NCI-H774 (cell line): ENCODE measurements at places on chromosomes 12 and 14.

- DNase-seq: peak; percentile 38
Observed at GRCh38 chr14:64880221-64881121, 764 bp upstream of the SPTB start.

GRCh38 chr12:13817131-13817530 is 164.3 kb downstream of the GRIN2B start:
- no peak for DNase-seq

- no peak for DNase-seq
Observed at GRCh38 chr12:111328138-111328537, 40.8 kb downstream of the PHETA1 start.

DNA sequence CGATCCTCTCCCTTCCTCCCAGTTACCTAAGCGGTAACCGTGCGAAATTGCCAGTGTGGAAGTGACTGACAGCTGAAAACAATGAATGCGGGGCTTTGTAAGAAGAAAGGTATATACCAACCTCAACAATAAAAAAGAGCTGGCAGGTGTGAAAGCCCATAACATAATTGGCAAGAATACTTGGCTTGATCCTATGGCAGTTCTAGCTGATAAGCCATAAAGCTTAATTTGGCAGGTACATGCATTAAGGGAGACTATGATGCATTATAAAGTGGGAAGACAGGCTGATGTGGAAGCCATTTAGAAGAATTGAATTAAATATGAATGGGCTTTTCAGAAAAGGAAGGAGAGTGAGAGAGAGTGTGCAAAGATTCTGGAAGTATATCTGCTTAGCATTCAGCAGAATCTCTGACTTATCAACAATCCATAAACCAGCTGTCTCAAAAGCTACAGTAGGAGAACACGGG is 71.3 kb downstream of the CRACR2A start:
- DNase-seq: no peak

- DNase-seq: no peak
Observed at GRCh38 chr12:120118321-120119061, 1.9 kb upstream of the RAB35 start.

GRCh38 chr14:22822016-22822570 is 6.9 kb upstream of the SLC7A7 start:
- no peak for DNase-seq

GRCh38 chr14:24271134-24271833 is at the start of gene RABGGTA:
TSS of gene RABGGTA (minus strand) at chr14:24271597. CDS start at chr14:24271115, 482 bp downstream.
- DNase-seq: peak; percentile 96

DNA sequence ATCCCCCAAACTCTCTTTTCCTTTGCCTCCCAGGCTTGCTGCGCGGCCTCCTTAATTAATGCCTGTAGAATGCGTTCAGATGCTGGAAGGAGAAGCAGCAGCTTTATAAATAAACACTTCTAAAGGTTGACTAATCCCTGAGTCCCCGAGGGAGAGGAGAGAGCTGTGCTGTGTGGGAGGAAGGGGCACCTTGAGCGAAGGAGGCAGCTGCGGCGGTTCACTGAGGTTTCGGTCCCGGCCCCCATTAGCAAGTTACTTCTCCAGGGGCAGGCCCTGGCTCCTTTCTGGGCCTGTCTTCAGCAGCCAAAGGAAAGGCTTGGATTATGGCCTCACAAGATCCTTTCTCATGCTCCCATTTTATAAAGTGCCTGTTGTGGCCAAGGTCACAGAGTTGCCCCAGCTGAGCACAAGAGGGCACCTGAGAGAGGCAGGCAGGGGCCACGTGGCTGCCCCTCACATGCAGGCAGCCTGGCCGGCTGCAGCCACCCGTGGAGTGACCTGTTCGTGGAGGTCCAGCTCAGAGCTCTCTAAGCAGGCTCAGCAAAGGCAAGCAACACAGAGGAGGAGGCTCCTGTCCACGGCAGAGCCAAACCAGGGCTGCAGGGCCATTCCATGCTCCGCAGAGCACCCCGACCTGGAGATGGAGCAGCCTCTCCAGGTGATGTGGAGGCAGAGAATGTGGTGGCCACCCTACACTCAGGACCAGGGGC is 15.0 kb upstream of the CACNA2D4 start:
- no peak for DNase-seq

DNA sequence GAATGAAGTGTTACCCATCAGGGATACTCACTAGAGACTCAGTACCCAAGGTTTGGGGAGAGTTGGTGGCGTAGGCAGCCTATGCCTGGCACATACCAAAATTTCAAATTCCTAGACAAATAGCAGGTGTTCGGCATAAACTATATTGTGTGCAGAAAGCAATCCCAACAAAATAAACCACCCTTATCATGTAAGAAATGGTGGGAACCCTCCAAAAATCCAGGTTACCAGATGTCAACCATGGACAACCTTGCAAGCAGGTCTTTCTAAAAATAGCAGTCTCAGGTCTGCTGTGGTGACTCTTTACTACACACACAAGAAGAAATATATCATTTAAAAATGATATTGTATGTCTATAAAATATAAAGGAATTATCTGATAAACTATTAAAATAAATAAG is 17.7 kb upstream of the PTGER2 start:
- no peak for DNase-seq

DNA sequence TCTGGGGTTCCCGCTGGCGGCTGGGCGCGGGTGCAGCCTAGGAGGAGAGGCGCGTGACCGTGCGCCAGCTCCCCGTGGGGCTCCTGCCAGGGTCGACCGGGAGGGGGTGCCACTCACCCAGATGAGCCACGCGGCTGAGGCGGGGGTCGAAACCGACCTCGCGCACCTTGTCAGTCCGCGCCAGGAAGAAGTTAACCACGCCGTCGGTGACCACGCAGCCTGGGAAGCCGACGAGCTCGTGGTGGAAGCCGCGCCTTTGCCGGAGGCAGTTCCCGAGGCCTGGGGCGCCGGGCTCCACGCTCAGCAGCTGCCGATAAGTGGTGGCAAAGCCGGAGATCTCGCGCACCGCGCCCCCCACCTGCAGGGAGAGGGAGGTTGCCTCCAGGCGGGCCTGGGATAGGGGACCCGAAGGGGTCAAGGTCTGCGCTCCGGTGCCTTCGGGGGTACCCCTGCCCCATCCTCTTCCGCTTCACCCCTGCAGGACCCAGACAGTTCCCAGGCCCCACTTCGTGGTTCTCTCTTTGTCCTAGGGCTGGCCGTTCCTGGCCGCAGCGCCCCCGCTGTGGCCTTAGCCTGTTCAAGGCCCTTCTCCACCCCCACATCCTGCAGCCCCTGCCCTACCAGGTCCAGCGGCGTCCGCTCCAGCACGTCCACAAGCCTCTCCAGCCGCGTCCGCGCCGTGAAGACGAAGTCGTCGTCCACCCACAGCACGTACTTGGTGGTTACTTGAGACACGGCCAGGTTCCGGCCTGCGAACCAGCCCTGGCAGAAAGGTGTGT is 5.3 kb downstream of the B4GALNT1 start:
- DNase-seq: no peak

DNA sequence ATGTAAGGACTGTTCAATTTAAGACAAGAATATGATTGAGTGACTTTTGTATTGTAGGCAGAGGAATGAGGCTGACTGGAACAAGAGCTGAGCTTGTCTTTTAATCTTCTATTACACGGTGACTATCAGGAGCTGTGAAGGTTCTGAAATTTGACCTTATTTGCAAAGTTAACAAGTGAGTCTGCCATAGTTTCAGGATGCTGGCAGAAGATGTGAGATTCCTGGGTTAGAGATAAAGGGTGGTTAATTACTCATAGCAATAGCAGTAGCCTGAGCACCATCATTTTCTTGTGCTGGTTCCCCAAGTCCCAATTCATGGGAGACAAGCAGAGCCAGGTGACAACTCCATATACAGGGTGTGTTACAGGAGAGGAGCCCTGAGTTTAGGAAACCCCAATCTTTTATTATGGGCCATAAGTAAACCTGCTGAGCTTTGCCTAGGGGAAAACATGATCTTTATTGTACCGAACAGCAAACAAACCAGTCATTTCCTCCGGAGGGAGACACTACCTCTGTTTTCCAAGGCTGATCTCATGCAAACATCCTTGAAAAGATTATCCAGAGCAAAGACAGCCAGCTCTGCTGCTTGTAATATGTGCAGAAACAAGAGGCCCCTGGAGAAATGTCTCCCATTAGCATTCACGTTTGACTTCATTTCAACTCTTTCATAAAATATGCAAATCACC is 51.7 kb upstream of the DDX11 start:
- no peak for DNase-seq

DNA sequence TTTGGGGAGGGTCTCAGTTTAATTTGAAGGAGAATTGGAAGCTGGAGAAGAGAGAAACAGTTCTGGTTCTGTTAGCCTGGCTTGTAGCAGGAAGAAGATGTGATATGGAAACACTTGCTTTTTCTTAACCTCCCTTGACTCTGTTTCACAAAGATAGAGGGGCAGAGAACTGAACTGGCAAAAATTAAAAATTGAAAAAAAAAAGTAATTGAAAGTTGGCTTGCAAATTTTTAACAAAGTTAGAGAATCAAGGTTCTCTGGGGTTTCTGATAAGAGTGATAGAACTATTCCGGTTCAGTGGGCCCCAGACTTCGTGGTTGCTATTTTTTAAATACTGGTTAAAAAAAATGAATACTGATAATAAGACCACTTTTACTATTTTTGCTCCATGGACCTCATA is 2.8 kb downstream of the CRADD start:
- DNase-seq: no peak

- DNase-seq: no peak
Observed at GRCh38 chr12:83074358-83074894, 387.7 kb downstream of the TMTC2 start.

GRCh38 chr12:6735448-6736191 is 11.8 kb downstream of the COPS7A start:
- peak; percentile 50 for DNase-seq

- DNase-seq: no peak
Observed at GRCh38 chr14:32722631-32723183, 216.0 kb upstream of the NPAS3 start.

- no peak for DNase-seq
Observed at GRCh38 chr14:103041464-103041863, 15.9 kb downstream of the CDC42BPB start.

DNA sequence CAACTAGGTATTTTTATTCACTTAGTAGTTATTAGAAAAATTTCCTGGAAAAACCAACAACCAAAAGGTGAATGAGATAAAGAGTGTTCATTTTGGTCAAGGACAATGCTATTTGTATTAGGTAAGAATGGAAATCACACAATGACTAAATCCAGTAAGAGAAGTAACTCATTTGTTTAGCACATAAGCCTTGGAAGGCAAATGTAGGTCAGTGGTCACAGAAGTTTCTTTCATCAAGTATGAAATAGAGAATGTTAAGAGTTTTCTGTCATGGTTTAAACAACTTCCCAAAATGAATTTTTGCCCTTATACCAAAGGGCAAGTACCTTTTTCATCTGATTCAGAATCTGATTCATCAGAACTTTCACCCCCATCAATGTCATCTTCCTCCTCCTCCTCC is 101.7 kb downstream of the KIF21A start:
- no peak for DNase-seq

GRCh38 chr14:91754819-91755218 is 22.9 kb upstream of the CATSPERB start:
- DNase-seq: no peak

- no peak for DNase-seq
Observed at GRCh38 chr12:74043343-74043742, 494.3 kb upstream of the ATXN7L3B start.

DNA sequence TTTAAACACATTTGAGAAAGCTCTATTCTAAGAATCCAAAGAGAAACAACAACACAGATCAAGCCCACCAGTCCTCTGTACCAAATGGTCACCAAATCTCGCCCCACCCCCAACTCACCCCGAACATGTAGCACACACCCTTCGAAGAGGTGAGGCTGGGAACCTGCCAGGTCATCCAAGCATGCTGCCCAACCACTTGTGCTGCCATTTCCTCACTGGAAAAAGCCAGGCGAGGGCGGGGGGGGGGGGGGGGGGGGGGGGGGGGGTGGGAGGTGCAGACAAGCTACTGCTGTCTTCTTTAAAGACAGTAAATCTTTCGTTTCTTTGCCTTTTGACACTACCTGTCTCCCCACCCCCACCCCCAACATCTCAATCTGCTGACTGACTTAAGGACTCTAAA is 59.9 kb downstream of the SETD3 start:
- DNase-seq: no peak

- no peak for DNase-seq
Observed at GRCh38 chr12:3236345-3237187, 159.4 kb downstream of the TSPAN9 start.

DNA sequence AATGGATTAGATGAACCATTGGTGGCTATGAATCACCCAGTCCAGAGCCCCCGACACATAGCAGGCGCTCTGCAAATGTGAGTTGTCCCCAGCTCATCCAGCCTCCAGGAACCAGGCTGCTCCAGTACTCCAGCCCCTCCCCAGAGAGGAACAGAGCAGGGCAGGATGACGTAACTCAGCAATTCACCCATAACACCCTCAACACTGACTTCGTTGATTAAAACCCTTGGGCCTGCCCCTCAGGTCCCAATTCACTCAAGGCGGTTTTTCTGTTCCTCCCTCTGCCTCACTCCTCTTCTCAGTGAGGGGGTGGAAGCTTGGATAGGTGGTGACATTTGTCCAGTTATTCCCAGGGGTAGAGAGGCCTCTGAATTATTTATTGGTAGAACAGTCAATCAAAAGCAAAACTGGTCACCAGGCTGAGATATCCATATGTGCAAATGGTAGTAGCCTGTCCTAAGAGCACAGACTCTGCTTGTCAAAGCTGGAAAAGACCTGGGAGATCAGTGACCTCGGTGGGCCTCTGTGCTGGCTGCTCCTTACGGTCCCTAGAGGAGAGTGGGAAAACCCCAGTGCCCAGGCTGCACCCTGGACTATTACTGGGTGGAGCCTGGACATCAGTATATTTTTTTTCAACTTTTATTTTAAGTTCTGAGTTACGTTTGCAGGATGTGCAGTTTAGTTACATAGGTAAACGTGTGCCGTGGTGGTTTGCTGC is 97.0 kb downstream of the CMKLR1 start:
- no peak for DNase-seq

- DNase-seq: no peak
Observed at GRCh38 chr14:100540141-100540925, 46.9 kb downstream of the BEGAIN start.

DNA sequence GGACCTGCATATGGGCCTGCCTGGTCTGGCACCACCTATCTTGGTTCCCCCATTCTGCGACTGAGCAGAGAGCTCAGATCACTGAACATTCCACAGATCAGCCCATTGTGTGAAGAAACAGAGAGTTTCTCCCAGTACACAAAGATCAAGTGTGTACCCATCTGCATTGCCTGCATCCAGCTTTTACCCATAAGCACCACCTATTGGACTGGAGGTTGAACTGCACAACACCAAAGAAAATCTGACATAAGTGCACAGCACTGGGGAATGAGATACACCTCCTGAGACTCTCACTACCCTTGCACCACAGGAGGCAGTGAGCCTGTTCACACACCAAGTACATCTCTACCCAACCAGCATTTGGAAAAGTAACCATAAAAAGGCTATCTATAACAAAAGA is 362.6 kb upstream of the CLEC14A start:
- DNase-seq: no peak

GRCh38 chr14:61510736-61511557 is 184.4 kb upstream of the HIF1A start:
- no peak for DNase-seq

DNA sequence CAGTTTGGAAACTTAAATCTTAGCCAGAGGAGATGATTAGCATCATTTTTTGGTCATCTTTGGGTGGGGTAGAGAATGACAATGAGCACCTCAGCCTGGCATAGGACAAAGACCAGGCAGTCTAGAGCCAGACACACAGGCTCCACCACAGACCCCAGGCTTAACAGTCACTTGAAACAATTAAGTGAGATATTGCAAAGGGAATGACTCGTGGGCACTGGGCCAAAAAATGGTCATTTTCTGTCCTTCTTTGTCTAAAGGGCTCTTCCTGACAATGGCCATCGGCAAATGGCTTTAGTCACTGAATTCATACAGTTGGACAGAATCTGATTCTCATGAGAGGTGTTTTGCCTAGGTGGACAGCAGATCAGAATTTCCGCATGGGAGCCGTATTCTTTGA is 78.0 kb upstream of the DICER1 start:
- no peak for DNase-seq
